Left lung (tissue), 14 donors: ENCODE measurements at places on chromosomes 7 and 10.

DNA sequence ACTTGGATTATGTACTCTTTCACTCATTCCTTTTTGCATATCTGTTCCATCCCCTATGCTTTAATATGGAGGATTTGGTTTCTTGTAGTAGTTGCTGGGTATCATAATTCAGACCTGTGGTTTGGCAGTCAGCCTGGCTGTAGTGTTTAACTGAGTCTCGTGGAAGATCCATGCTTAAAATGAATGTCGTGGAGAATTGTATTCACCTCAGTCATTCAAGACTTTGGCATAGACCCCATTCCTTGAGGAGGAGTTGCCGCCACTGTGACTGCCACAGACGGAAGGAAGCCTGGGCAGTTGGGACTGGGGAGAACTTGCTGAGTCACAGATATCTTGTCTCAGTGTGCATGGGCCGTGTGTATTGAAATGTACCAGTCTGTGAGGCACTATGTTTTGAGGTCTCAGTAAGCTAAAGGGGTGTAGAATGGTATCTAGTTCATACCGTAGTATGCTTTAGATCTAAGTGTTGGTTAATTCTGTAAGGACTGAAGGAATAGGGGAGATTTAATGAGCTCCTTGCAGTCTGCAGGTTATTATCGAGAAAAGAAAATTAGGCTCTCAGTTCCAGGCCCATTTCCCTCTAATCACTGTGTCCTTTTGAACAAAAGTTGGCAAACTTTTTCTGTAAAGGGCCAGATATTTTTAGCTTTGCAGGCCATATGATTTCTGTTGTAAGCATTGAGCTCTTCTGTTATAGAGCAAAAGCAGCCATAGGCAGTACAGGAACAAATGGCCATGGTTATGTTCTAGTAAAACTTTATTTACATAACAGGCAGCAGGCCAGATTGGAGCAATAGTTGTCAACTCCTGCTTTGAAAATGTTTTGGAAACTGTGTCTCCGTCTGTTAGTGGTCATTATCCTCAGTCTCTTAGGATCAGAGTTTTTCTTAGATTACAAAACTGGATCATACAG lies 76.8 kb downstream of the TPST1 start:
- DNase-seq = no peak

- no peak for DNase-seq
These were observed 40.8 kb downstream of the EPDR1 start for GRCh38 chr7:37961251-37961650.

DNA sequence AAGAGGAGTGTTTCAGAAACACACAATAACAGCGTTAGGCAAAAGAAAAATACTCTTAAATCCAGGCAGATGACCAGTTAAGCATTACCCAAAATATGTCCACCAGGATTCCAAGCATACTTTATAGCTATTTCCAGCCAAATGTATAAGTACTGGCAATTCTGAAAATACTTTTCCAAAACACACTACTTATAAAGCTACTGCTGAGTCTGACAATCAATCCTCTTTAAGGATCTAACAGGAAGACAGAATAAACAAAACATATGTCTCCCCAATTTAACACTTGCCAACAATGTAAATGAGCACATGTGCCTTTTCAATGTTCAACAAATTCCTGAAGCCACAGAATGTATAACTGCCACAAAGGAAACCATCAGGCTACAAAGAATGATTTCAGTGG lies 370.9 kb downstream of the SORCS1 start:
- DNase-seq = no peak

DNA sequence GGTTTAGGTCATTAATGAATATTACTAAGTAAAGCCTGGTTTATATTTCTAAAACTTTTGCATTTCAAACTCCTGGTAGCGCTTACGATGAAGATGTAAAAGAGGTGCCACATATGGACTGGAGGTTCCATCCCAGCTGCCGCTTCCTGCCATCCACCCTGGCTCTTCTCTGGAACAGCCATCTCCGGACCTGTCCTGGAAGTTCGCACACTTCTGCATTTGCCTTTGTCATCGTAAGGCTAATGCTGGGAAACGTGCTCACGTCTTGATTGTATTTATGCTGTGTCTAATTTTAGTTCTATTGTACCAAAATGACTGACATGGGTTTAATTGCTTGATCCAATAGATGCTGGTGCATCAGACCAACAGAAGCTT lies 103.1 kb downstream of the HIPK2 start:
- DNase-seq = no peak

GRCh38 chr7:84939888-84940287 lies 247.0 kb downstream of the SEMA3D start:
- DNase-seq = no peak

- no peak for DNase-seq
These were observed 360.0 kb upstream of the IGFBP3 start for GRCh38 chr7:46281071-46281470.

- DNase-seq = no peak
These were observed 125.3 kb downstream of the CHCHD3 start for GRCh38 chr7:132956556-132956955.

DNA sequence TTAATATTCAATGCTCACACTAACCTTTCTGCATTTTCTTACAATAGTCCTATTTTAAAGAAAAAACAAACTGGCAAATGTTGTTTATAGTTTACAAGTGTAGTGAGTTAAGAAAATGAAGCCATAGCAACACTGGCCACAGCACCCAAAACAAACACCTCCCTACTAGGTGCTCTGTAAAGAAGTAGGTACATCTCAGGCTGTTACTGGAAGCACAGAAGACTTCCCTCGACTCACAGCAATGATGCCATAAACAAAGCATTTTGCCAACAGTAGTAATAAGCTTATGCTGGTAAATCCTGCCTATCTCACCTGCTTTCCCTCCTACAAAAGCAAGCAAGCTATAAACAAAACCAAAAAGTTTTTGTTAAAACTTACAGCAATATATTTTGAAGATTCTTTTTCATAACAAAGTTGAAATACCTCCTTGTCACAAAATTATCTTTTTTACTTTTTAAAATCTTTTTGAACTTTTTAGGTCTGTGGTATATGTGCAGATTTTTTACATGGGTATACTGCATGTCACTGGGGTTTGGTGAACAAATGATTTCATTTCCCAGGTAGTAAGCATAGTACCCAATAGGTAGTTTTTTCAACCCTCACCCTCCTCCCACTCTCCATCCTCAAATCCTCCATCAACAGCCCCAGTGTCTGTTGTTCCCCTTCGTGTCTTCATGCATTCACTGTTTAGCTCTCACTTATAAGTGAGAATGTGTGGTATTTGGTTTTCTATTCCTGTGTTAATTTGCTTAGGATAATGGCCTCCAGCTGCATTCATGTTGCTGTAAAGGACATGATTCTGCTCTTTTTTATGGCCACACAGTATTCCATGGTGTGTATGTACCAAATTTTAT lies 28.4 kb downstream of the COA1 start:
- no peak for DNase-seq

GRCh38 chr10:21441625-21442024 lies 83.9 kb downstream of the SKIDA1 start:
- DNase-seq = no peak

- no peak for DNase-seq
These were observed 72.2 kb downstream of the DAGLB start for GRCh38 chr7:6375348-6376101.

- DNase-seq = no peak
These were observed 4.9 kb downstream of the TRIM8 start for GRCh38 chr10:102648889-102649796.

DNA sequence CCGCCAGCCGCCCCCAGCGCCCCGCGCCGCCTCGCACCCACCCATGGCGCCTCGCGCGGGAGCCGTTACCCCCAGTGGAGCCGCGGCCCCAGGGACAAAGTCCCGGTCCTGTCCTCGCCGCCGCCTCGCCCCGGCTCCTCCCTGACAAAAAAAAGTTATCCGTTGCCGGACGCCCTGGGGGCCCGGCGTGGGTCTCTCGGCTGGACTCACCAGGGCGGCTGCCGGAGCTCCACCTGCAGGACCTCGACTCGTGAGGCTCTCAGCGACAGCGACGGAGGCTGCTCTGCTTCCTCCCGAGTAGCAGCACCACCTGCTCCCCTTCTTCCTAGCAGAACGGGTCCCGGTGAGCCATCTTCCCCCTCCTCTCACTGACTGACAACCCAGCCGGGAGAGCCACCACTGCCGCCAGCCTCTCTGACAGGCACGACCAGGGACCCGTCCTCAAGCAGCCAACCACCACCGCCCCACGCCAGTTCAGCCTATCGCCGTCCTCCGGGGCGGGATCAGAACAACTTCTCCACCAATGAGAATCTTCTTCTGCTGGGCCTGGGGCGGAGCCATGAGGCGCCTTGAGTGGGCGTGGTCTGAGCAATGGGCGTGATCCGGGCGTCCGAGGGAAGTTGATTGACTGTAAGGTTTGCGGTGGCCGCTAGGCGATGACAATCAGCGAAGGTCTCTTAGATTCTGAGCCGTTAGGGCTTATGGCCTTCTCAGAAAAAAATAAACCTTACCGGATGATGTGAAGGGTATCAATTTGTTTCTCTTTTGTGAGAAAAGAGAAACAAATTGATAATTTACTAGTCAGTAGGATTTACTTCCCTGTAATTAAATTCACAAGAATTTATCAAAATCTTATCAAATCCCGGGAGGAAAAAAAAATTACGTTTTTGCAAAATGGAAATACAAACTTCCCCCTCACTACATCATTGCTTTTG lies at the start of gene HYCC1:
TSS of gene HYCC1 (minus strand) at position 416 of the 935 bp plus-strand sequence. CDS start 23,019 bp downstream, outside the sequence.
- peak; percentile 99 for DNase-seq

DNA sequence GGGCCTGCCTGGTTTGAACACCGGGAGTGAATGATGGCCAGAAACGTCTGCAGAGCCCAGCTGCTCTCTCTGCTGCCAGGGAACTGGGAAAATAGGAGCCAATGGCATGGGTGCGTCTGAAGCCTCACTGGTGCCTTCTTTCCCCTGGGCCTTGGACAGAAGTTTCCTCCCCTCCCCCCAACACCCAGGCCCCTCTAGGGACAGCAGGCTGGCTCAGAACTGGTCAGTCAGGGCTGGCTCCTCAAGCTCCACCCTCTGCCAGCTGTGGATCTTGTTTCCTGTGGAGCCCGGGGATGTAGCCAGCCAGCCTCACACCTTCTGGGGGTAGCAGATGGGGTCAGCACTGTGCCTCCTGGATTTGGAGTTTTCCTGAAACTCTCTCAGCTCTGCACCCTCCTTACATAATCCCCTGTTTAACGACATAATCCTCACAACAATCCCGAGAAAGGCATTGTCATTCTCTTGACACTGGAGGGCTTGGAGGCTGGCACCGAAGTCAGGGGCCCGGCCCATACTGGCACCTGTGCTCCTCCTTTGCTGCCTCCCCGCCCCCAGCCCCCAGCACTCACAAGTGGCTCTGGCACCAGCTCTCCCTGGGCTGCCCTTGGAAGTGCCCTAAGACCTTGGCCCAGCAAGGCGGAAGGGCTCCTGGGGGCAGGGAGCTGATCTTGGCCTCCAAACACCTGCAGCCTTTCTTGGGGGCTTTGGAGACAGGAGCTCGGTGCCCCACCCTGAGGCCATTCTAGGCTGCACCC lies 5.7 kb downstream of the LDB3 start:
- DNase-seq = no peak

- DNase-seq = no peak
These were observed 52.7 kb upstream of the HERPUD2 start for GRCh38 chr7:35747611-35748010.

DNA sequence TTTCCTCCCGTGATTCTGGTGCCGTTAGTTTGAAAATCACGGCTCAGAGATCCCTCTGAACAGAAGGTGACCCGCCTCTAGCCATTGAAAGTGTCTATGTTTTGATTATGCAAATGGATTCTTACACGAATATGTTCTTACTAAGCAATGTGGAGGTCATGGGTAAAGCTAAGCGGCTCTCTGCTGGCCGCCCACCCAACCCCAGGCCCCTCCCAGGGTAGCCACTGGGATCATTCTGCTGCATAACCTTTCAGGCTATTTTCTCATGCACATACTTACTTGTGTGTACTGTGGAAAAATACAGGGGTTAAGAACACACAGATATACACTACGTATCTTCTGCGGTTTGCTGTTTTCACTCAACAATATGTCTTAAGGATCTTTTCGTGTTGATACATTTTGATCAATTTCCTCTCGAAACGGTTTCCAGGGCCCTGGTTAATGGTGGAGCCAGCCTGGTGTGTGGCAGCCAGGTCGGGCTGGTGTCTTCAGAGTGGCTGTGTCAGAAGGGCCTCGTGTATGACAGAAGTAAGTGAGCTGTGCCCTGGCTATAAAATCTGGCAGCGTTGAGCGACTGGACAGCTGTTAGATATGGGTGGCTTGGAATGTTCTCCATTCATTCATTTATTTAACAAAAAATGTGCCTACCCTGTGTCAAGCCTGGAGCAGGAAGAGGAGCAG lies 29.9 kb downstream of the ZNF783 start:
- DNase-seq = no peak

- no peak for DNase-seq
These were observed 18.9 kb downstream of the BHLHA15 start for GRCh38 chr7:98229991-98230745.

DNA sequence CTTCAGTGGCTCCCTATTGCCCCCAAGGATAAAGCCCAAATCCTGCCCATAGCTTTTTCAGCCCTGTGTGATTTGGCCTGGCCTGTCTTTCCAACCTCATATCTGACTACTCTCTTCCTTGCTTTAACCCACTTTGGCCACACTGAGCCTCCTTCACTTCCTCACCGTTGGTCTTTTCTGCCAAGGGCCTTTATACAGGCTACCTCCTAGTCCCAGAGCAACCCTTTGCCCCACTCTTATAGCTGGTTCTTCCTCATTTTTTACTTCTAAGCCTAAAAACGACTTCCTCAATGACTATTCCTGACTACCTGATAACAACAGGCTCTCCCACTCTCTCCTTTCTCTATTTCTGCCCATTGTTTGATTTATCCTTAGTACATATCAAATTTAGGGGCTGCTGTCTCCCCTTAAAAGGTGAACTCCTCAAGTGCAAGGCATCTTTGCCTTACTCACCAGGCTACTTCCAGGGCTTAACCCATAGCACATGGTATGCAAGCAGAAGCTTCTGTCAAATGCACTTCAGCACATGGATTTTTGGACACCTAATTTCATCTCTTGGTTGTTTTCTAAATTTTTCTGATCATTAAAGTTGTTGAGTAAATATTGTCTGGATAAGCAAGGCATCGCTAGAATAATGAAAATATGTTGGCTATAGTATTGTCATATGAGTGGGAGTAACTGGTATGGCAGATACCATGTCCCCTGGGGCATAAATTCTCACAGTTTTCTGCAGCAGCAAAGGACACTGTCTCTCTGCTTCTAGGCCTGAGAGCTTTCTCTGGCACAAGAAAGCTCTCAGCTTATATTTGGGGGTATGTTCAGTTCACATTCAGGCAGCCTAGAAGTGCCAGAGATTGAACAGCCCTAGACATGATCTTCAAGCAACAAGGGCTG lies 201.5 kb upstream of the GPR26 start:
- no peak for DNase-seq
